Hippocampal formation (tissue), 2 donors: ENCODE measurements at places on chromosomes 3 and 15.

DNA sequence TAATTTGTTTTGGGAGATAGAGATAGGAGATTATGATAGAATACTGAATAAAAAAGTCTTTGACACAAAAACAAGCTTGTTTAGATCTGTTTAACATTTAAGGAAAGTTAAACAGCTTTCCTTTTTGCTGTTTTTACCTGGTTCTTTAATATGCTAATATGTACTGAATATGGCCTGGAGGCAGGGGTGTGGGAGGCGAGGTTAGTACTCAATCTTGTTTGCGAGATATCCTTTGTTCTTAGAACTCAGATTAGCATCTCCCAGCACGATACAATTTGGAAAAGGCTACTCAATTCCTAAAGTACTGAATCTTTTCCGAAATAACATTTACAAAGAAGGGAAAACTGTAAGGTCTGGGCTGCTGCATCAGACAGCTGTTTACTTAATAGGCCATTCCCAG is 40.8 kb upstream of the ST3GAL6 start:
- DNase-seq: no peak

- no peak for DNase-seq
Observed at GRCh38 chr15:27782125-27782524, 317.0 kb downstream of the OCA2 start.

DNA sequence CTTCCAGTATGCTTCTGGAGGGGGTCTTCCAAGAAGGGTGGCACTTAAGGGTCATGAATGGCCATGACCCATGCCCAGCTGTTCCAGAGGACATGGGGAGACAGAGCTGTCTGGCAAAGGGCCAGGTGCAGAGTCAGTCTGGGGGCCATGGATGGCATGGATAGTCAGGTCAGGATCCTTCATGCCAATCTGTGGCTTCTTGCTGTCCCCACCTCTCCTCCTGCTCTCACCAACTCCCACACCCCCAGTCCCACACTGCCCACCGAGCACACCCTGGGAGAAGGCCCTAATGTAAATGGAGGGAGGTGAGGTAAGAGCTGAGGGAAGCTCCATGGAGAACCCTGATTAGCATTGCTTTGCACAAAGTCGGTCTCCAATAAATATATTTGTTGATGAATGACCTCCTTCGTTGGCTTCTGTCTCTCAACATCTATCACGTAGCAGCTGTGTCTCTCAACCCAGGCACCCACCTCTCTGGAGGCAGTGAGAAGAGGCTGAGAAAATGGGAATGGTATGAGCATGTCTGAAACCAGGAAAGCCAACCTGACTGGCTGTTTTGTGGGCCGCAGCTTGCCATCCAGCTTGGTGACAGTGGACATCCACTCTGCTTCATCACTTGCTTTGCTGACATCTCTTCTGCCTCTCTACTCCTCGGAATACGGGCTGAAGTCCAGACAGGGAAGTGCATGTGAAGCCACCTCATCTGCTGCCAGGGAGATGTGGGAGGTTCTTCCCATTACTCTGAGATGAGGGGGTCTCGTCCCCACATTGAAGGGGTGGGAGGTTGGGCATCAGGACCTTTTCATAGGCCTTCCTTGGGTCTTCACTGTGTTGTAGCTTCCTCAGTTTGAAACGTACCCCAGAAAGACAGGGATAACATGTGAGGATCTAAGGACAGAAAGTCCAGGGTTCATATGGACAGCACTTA is 37.7 kb upstream of the RAB6B start:
- no peak for DNase-seq

DNA sequence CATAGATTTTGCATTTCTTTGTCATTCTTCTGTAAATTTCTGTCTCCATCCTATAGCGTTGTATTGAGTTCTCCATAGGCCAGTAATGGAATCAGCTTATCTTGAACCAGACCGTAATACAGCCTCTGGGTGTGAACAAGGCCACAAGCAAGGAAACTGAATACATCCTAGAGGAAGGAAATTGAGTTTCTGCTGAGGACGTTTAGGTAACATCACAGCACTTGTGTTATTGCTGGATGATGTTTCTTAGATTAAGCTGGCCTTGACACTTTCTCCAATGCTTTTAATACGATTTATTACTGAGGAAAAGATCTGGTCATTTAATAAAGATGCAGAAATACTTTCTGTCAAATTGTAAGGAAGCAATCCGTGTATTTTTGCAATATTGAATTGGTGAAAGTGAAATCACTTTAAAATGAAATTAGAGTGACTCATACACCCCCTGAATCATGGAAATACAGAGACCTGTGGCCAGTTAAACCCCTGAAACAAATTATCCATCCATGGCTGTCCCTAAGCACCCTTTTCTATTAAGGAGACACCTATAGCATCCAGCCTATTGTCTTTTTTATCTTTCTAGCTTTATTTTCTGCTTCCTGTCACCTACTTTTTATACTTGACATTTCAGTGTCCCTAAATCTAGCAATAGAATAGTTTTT is 48.5 kb upstream of the UBE3A start:
- no peak for DNase-seq

DNA sequence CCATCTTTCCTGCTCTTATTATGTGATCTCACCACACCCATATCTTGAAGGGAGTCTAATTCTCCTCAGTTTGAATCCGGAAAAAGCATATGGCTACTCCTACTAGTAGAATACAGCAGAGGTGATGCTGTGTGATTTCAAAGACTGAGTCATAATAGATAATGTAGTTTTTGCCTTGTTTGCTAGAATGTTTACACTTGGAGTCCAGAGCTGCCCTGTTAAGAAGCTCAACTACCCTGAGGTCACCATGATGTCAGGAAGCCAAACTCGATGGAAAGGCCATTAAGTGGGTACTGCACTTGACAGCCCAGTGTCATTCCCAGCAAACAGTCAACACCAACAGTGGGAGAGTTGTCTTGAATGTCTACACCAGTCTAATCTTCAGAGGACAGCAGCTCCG is 56.9 kb downstream of the CD200R1L start:
- DNase-seq: no peak

DNA sequence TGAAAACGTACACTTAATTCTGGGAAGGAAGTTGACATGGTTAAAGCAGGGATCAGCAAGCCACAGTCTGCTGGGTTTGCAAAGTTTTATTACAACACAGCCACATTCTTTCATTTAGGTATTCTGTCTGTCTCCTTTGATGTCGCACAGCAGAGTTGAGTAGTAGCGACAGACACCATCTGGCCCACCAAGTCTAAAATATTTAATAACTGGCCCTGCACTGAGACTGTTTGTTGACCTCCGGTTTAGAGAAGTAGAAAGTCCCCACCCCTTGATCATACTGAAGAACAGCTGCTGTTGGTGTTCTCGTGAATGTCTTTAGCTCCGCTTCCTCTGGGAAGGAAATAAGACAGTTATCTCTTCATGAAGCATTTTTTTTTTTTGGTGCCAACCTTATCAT is 66.2 kb downstream of the MCTP2 start:
- DNase-seq: no peak

GRCh38 chr3:50652709-50653108 is 22.0 kb upstream of the DOCK3 start:
- no peak for DNase-seq
